NCI-H1417 (cell line): ENCODE measurements at places on chromosomes 2 and 18.
A peak's percentile ranks its signal among the peaks of the same experiment; 100 is the strongest.

GRCh38 chr2:88517759-88518201 lies 65.3 kb upstream of the FOXI3 start:
- peak; percentile 19 for DNase-seq

GRCh38 chr2:20917287-20917660 lies 94.4 kb upstream of the LDAH start:
- no peak for DNase-seq

- no peak for DNase-seq
Observed at GRCh38 chr18:58947136-58947732, 82.6 kb downstream of the ZNF532 start.

DNA sequence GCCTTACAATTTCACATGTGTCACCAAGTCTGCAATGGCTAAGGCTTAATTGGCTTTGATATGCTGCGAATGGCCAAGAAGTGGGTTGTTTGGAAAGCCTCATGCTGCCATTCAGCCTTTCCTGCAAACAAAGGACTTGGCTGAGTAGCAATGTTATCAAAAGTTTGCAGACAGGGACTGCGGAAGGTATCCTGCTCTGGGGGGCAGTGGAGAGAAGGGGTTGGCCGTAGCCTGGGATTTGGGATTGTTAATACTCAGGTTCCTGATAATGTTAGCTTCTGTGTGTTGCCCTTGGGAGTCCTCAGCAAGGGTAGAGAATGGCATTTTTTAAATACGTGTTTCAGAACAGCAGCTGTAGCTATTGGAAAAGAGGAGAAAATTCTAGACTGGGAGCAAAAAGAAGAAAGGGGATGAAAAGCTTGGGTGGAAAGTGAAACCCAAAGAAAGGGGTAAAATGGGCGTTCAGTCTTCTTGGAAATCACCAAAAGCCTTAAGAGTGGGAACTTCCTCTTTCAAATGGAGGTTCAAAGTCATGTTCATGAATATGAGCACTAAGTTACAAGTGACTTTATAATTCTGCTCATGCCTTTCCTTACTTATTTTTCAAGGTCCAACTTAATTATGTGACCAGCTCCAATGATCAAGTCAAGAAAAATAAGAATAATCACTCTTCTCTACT lies 325.1 kb downstream of the RNF144A start:
- DNase-seq, result no peak

- no peak for DNase-seq
Observed at GRCh38 chr2:14828968-14829367, 196.5 kb downstream of the LRATD1 start.

GRCh38 chr2:198042189-198042588 lies 237.8 kb downstream of the PLCL1 start:
- DNase-seq, result no peak

DNA sequence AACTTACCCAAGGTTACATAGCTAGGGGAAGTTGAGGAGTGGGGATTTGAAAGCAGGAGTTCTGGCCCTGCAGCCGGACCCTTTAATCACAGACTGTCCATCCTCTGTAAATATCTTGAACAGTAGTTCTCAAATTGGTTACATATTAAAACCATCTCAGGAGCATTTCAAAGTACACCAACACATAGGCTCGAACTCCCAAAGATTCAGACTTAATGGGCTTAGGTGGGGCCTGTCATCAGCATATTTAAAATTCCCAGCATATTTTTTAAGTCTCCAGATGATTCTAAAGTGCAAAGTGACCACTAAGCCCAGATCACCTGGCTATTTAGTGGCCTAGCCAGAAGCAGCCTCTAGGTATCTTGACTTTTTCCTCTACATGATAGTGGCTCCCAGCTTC lies 192.2 kb downstream of the ZNF385B start:
- no peak for DNase-seq

DNA sequence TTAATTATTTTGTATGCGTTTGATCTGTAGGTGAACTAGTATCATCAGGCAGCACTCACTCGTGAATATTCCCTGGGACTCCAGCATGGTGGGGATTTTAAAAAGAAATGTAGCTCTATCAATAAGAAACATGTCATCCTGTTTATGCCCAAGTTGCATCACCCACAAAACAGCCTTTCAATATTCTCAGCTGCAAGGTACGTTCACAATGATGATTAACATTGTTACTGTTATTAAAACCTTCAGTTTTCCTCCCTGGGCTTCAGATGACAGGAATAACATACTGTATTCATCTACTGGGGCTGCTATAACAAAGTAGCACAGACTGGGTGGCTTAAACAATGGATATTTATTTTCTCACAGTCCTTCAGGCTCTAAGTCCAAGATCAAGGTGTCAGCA lies 87.9 kb upstream of the KLHL29 start:
- DNase-seq, result no peak

DNA sequence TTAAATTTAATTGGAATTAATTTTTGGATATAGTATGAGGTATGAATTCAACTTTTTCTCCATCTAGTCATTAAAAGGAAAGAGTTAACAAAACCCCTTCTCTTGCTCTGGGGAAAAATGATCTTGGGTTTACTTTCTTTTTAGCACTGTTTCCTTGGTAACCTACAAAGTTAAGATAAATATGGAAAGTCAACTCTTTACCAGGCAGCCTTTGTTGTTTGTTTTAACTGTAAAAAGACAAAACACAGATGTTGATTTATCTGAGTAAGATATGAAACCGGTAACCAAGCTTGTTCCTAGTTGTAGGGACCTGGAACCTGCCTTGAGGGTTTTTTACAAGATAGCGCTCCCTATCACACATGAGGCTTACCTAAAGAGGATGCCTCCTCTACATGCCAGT lies 10.1 kb upstream of the SANBR start:
- no peak for DNase-seq

GRCh38 chr2:10920764-10921388 lies 9.1 kb downstream of the KCNF1 start:
- no peak for DNase-seq

DNA sequence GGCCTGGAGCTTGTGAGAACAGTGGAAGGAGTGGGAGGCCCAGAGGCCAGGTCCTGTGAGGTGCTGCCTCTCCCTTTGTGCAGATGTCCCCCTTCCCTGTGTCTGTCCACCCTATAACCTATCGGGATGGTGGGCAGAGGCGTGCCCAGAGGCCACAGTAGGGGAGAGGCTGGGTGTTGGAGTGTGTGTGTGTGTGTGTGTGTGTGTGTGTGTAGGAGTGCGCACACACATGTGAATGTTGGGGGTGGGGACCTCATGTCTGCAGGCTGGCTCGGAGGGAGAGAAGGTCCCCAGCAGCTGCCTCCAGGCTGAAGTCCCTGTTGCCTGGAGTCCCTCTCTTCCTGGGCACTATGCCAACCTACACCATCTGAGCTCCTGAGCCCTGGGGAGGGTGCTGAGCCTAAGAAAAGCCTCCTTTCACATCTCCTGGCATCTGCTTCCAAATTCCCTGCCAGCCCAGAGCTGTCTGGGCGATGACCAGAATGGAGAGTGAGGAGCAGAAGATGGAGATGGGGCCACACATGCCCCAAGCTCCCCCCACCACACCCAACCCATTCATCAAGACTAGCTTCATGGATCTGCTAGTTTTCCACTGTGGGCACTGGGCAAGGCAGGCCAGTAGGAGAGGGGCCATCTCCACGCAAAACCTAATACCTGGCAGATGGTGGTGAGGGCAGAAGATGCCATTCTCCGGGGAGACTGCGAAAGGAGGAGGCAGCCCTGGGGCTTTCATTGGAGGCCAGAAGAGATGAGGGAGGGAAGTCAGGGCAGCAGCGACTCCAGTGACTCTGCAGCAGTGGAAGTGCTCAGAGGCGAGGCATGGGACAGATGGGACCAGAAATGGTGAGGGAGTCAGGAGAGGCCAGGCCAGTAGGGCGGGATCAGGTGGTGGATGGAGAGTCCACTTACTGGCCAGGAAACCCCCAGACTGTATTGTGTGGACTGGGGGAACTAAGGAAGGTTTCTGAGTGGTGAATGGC lies 20.3 kb downstream of the KCNK3 start:
- peak; percentile 67 for DNase-seq

DNA sequence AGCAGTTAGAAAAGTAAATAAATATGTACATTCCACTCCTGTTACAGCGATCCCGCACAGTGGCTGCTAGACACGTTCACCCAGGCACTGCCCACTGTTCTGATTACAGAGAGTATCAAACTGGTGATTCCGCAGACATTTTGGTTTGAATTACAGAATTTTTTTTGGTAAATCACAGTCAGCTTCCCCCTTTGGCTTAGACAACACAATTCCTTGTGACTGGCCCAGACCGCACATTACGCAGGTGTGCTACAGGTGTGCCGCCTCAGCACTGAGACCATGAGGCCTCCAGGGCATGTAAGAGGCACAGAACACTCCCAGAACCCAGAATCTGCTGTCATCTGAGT lies 112.3 kb downstream of the PXDN start:
- DNase-seq, result no peak

DNA sequence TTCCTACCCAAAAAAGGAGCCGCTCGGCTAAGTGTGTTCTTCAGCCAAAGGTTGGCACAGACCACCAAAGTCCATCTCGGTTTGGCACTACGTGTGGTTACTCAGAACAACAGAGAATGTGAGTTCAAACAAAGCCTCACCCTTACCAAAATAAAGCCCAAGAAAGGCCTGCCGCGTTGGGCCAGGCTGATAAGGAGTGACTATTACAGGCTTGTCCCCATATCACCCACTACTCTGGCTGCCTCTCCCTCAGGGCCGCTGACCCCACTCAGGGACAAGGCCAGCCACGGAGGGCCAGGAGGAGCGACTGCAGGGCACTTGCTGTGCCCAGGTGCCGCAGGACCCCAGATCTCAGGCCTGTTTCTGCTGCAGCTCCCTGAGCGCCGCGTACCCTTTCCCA lies 13.8 kb downstream of the HS1BP3 start:
- no peak for DNase-seq

GRCh38 chr2:217790681-217791392 lies 212.0 kb downstream of the TNS1 start:
- DNase-seq, result no peak

DNA sequence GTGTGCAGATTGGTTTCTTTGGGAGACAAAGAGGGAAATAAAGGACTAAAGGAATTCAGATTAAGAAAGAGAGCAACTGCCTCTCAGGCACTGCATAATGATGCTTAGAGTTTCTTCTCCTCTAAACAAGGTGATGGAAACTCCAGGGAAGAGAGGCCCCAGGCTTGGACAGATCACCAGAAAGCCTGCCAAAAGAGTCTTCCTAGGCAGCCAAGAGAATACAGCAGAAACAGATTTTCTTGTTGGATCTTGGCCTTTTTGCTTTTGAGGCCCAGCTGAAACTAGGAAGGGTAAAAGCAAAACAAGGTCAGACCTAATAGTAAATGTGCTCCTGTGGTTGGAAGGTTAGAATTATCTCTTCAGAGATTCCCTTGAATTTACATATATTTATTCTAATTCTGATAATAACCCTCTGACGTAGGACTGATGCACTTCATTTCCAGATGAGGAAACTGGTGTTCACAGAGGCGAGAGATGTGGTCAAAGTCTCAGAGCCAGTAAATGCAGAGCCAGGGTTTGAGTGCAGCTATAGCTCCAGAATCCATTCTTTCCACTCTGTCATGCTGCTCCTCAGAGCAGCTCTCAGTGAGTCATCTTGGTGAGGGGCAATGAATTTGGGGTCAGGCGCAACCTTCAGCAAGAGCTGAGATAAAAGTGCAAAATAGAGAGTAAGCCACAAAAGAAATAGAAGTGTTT lies 142.3 kb upstream of the FBXO11 start:
- DNase-seq, result no peak

DNA sequence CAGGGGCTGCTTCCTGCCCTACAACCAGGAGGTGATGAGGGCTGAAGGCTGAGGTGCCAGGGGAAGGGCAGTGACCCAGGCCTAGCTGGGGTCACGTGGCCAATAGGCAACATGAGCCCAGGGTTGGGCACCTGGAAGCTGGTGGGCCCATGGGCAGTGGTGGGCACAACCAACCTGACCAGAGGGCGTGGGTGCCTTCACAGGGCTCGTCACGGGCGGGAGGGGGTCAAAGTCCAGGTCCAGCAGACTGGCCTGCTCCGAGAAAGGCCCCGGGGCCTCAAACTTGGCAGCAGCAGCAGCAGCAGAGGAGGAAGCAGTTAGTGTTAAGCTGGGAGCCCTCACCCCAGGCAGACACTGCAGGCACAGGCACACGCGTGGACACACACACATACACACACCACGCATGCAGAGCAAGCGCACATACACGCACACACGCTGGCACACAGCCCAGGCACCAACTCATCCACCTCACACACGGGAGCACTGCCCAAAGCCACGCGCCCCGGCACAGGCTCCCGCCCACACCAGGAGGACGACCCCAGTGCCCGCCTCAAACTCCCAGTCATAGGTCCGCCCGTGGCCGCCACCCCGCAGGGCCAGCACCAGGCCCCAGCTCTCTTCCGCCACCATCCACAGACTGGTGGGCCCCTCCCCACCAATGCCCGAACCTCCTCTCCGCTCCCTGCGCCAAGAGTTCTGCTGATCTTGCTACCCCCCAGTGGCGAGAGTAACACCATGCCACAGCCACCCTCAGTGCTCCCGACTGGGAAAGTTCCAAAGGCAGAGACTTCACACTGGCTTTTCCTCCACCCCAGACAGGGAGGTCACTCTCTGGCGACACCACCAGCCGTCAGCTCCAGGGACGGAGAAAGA lies 53.0 kb downstream of the BIN1 start:
- no peak for DNase-seq

- peak; percentile 13 for DNase-seq
Observed at GRCh38 chr2:164913640-164914350, 41.5 kb downstream of the SLC38A11 start.

GRCh38 chr2:64295326-64296139 lies 151.3 kb upstream of the PELI1 start:
- no peak for DNase-seq

- DNase-seq, result peak; percentile 94
Observed at GRCh38 chr2:10072656-10073480, 7.3 kb downstream of the CYS1 start.

DNA sequence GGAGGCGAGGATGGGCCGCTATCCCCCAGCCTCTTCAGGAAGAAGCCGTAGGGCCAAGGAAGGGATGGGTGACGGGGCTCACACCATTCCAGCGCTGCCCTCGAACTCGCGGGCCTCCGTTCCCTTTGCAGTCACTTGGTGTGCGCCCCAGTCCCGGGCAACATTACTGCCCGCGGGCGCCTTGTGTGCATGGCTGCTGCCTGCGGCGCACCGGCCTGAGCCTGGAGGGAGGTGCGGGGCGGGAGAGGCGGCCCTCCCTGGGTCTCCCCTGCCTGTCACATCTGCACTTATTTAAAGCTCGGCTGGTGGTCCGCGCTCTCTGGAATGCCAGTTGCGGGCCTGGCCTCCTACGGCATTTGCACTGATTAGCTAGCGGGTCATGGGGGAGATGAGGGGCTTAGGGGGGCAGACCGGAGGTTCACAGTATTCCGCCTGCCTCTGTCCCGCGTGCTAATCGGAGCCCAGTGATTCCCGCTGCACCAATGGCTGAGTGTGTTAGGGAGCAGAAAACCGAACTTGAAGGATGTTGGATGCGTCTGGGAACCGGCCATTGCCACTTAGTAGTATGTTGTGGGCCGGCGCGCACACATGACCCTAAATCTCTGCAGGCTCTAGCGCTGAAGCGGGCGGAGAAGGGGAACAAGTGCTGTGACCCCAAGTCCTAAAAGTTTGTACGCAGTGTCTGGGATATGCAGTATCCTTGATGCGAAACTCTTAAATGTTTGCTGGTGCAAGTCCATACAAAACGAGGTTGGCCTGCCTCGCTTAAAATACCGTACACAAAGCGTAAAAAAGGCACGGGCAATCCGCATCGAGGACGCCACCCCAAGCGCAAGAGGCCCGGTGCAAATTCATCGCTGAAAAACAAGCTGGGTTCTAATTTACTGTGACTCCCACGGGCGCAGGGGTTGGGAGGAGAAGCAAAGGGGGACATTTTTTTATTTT lies 161.2 kb upstream of the SIX2 start:
- DNase-seq, result no peak
